NCI-H1092 treated with DMSO at 0.1 percent for 48 hours (cell line): ENCODE measurements at places on chromosomes 7 and 10.

DNA sequence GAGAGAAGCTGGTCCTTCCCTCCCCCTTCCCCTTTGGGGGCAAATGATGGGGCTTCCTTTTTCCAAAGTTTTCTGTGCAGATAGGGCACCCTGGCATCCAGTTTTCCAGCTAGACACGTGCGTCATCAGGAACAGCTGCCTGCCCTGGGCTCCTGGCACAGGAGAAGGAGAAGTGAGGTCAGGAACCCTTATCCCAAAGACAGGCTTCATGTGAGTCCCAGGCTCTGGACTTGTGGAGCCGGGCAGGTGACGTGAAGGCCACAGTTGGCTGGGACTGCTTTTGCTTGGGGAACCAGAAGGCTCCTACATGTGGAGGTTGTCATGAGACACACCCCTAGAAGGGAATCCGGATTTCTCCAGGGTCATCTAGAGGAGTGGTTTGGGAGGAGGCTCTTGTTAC, 66.5 kb downstream of the RBM20 start:
- no peak for DNase-seq

GRCh38 chr10:75592151-75592787, 160.8 kb downstream of the LRMDA start:
- no peak for DNase-seq

- no peak for DNase-seq
Observed at GRCh38 chr10:90642136-90642535, 215.7 kb downstream of the HTR7 start.

GRCh38 chr7:105837765-105838626, 38.4 kb downstream of the ATXN7L1 start:
- DNase-seq: peak; percentile 81

GRCh38 chr10:27959093-27959715, 39.7 kb downstream of the ODAD2 start:
- DNase-seq: no peak

GRCh38 chr10:15336211-15336610, 34.9 kb downstream of the FAM171A1 start:
- no peak for DNase-seq

DNA sequence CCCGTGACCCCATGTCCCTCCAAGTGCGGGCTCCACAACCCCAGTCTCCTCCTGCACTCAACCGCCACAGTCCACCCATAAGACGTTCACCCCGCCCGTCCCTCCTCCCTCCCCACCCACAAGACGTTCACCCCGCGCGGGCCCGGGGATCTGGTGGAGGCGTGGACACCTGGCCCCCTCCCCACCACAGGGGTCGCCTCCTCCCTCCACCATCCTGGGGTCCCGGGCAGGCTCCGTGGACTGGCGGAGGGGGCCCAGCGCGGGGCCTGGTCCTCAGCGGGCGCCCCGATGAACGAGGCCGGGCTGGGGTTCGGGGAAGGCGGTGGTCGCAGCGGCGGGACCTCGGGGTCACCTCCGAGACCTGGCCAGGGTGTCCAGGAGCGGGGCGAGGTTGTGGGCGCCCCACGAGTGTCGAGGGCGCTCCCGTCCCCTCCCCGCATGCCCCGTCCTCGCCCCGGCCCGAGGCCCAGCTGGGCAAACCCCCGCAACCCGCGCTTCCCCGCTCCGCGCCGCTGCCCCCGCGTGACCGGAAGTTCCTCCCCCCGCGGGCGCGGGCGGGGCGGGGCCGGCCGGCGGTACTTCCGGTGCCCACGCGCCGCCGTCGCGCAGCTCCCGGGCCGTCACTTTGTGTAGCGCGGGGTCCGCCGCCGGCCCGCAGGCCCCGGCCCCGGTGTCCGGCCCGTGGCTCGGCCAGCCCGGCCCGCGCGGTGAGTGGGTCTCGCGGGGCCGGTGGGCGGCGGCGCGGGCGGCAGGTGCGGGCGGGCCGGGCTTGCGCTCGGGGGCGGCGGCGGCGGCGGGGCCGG, at the start of gene ZNF316:
Gene ZNF316 (plus strand): TSS at position 578 of the 803 bp plus-strand sequence. CDS start 5,092 bp downstream, outside the sequence.
- DNase-seq: peak; percentile 51

DNA sequence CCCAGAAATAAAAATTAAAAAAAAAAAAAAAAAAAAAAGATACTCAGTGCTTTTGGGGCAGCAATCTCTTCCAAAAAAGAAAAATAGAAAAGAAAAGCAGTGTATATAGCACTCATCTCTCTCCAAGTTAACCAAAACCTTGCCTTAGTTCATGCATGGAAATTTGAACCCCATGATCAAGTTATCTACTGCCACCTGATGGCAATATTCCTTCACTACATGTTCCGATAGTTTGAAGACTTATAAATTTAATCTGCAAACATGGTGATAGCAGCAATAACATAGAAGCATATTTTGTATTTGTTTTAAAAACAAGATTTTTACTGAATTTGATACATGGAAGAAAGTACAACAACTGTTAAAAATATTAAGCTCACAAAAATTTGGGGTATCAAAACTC, 48.6 kb upstream of the SLIT1 start:
- DNase-seq: peak; percentile 29

DNA sequence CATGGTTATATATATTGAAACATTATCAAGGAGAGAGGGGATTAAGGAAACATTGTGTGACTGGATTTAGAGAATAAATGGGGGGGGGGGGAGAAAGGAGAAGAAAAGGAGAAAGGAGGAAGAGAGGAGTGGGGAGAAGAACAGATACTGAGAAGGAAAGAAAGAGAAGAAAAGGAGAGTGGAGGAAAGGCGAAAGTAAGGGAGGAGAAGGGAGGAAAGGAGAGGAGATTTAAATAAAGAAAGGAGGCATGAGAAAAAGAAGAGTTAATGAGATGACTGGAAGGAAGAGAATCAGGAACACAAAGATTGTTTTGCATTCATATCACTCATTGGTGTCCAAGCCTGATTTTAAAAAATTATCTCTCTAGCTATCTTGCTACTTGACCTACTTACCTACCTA, 16.1 kb upstream of the TSPAN12 start:
- DNase-seq: no peak

DNA sequence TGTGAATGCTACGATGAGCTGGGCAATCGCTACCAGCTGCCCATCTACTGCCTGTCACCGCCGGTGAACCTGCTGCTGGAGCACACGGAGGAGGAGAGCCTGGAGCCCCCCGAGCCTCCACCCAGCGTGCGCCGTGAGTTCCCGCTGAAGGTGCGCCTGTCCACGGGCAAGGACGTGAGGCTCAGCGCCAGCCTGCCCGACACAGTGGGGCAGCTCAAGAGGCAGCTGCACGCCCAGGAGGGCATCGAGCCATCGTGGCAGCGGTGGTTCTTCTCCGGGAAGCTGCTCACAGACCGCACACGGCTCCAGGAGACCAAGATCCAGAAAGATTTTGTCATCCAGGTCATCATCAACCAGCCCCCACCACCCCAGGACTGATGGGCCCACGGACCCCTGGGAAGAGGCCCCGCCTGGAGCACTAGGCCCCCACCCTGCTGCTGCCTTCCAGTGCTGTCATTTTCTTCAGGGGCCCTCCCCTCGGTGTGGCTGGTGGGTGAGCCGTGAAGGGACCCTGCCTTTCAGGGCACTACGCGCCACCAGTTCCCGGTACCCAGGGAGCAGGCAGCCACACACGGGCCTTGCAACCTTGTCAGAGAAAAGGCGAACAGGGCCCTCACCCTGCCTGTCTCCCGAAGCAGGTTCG, 2.3 kb upstream of the ANKRD2 start:
- DNase-seq: no peak

GRCh38 chr7:122791959-122792545, 89.3 kb upstream of the RNF148 start:
- no peak for DNase-seq

GRCh38 chr10:14052931-14053330, 277.8 kb downstream of the FRMD4A start:
- peak; percentile 35 for DNase-seq

DNA sequence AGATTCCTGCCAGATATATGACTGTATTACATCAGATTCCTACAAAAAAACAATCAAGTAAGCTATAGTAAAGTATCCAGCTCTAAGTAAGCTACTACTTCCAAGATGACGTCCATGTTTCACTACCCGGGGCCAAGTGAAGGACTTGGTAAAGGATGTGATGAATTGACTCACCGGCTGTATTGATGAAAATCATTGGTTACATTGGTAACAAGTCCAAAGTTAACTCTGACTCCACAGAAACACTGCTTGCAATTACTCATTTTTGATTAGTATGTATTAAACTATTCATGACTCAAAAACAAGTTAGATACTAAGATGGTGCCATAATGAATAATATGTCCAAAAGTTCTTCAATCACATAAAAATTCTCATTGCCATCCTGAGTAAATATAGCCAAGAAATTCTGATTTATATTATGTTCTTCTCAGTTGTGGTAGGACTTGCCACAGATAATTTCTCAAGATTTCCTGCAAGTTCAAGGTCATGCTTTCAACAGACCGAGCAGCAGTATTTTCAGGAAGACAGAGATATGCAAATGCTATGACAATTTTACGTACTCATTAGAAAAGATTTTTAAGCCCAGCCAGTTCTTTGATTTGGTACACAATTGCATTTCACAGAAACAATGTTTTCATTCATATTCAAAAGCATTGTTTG, 12.6 kb upstream of the DNAJC1 start:
- DNase-seq: no peak

DNA sequence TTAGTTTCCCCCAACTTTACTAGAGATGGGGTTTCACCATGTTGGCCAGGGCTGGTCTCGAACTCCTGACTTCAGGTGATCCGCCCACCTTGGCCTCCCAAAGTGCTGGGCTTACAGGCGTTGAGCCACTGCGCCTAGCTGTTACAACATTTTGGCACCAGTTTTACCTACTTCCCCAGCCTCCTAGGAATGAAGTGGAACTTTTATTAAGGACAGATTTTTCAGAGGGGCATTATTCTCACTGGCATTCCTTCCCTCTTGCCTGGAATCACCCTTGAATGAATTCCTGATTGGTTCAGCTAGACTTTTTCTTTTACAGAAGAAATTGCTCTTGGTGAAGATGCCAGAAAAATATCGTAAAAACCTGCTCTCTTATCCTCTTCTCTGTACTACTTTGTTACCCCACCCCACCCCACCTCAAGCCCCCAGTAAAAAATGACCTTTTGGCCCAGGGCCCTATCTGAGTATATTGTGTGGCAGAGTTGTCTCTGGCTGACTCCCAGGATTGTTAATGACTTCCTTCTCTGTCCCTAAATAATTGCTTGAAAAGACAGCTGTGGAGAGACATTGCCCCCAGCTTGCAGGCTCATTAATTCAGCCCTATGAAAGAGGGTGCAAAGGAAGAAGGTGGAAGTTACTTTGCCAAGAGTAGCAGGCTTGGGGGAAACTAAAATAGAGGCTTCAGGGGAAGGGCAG, 189.6 kb downstream of the AUTS2 start:
- peak; percentile 62 for DNase-seq

DNA sequence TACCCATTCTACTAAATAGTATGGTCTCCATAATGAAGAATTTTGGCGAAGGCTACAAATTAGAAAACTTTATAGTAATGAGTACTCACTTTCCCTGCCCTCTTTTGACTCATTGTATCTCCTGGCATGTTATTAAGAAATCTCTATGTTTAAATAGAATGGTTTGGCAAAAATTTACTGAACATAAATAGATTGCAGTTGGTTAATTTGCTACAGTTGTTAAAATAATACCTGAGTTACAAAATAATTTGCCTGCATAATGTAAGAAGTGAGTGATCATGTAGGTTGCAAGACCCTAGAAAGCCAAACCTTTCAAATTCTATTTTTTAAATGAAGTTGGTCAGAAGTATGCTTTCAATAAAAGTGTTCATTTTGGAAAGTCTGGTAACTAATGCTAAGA, 176.8 kb upstream of the AHR start:
- DNase-seq: no peak

- peak; percentile 55 for DNase-seq
Observed at GRCh38 chr10:101217450-101218281, 11.6 kb downstream of the LBX1 start.

DNA sequence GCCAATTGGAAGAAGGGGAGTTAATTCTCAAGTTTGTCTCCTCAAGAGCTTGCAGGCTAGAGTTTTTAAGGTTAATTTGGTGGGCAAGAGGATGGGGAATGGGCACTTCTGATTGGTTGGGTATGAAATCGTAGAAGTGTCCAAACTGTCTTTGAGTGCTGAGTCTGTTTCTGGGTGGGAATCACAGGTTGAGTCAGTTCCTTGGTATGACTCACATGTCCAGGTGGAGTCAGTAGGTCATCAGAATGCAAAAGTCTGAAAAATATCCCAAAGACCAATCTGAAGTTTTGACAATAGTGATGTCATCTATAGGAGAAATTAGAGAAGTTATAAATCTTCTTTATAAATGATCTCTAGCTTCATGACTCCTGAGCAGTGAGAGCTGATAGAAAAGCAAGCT, 1252.2 kb downstream of the REEP3 start:
- no peak for DNase-seq

DNA sequence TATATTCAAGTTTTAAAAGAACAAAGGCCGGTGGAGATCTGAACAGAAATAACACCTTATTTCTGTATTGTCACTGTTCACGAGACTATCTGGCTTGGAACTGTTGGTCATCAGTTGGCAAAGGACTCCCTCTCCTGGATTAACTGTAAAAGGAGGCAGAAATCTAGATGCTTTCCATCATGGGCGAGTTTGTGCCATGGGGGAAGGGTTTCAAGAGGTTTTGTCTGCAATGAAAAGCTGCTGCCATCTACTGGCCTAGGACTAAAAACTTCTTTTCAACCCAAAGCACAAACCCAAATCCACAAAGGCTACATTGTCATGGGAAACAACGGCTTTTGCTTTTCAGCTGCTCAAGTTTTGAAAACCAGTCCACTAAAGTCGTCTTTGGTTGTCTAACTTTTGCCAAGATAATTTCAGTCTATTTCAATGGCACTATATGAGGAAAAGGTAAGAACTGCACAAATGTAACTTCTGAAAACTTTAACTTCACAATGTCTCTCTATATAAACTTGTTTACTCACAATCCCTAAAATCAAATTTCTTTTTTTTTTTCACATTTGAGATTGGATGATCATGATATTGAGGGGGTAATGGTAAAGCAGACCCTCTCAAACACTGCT, 196.8 kb downstream of the SKAP2 start:
- peak; percentile 100 for DNase-seq

GRCh38 chr7:36115448-36116321, 37.4 kb upstream of the EEPD1 start:
- DNase-seq: no peak

GRCh38 chr7:17512181-17512675, 213.8 kb downstream of the AHR start:
- no peak for DNase-seq

DNA sequence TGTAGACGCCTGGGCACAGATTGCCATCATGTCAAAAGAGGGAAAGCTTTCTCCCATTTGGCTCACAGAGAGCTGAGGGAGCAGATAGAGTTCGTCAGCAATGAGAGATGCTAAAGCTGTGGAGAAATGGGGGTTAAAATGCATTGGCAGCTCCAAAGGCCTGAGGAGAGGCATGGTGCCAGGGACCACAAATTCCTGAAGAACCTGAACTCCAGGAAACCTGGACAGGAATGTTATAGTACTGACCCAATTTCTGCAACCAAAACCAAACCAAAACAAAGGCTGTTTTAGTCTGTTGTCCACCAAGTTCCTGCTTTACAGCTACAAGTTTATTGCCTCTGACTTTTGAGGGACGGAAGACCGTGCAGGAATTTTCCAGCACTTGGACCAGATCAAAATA, 575.7 kb downstream of the REEP3 start:
- no peak for DNase-seq

- no peak for DNase-seq
Observed at GRCh38 chr7:31775556-31775955, 88.5 kb downstream of the PPP1R17 start.
